NT2/D1 (cell line): ENCODE measurements at places on chromosomes 12 and 14.

DNA sequence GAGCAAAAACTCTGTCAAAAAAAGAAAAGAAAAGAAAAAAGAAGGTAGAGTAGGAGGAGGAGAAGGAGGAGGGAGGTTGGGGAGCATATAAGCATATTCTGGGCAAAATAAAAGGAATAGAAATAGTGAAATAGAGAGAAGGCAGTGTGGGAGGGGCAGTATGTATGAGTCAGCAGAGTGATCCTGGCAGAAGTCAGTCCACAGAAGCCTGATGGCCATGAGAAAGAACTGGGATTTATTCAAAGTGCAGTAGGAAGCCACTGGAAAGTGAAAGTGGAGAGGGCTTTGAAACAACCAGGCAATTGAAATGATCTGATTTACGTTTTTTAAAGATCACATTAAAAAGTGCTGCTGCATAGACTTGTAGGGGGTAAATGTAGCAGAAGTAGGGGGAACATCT is 368.6 kb upstream of the USP15 start:
- no peak for DNase-seq

- DNase-seq = no peak
Measured at GRCh38 chr14:69088586-69088985, 64.3 kb downstream of the DCAF5 start.

DNA sequence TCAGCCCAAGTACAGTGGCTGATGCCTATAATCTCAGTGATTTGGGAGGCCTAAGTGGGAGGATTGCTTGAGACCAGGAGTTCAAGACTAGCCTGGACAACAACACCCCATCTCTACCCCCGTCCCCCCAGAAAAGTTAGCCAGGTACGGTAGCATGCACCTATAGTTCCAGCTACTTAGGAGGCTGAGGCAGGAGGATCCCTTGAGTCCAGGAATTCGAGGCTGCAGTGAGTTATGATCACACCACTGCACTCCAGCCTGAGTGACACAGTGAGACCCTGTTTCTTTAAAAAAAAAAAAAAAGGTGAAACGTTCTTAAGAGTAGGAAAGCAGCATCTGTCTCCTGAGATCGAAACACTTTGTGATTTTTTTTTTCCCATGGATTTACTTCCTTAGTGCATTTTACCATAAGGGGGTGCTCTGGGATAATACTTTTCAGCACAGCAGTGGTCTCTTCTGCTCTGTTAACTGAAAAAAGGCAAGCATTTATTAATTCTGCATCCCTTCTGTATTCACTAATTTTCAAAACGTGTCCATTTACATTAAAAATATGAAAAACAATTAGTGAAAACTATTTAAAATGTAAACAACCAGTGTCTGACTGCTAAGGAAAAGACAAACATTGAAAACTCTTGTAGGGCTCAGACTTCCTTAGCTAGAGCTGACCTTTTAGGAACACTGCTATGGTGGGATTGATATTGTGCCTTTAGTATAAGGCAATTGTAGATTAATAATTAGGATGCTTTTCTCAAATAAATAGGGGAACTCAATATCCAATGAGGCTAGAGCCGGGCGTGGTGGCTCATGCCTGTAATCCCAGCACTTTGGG is 31.2 kb upstream of the USP44 start:
- peak; percentile 18 for DNase-seq

- DNase-seq = no peak
Measured at GRCh38 chr12:40300490-40300889, 75.7 kb downstream of the LRRK2 start.

DNA sequence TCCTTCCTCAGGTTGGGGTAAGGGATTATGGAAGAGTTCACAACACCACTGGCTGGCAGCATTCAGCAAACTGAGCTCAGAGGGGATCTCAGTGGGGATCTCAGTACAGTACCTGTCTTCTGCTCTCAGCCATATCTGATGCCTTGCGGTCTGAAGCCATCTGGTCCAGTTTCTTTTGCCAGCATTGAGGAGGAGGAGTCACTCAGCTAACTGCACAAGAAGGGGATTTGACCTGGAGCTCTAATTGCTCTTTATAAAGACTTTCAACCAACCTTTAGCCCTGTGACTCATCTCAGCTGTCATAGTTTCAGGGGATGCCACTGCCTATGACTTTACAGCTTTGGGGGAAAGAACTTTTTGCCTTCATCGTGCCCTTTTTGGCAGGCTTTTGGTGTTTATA is 44.9 kb downstream of the JKAMP start:
- DNase-seq = no peak

- no peak for DNase-seq
Measured at GRCh38 chr12:8648576-8649205, 13.9 kb downstream of the MFAP5 start.

DNA sequence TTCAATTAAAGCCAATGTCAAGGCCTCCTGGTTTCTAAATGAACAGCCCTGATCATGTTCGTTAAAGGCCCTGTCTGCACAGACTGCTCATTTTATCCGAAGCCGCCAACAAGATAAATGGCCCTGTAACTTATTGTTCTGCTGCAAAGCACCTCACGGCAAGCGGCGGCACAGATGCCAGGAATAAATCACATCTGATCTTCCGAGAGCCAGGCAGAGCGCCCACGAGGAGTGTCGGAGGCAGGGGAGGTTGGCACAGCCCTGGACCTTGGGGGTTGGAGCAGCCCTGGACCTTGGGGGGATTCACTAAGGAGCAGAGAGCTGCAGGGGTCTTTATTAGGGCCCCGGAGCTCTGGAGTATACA is 110.5 kb downstream of the SCARB1 start:
- no peak for DNase-seq

DNA sequence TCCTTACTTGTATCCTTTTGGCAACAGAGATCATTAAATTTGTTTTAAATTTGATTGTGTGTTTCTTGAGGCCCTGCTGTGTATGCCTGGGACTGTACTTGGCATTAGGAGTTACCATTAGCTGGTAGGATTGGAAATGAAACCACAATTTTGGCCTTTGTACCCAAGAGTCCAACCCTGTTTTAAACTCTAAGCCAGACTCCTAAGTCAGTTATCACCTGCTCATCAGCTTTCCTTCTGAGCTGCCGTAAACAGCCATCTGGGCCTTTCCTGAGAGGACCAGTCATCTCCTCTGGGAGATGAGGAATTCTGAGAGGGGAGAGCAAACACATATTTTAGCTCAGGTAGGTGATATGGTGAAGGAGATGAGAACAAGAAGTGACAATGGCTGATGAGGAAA is 74.3 kb upstream of the SRSF5 start:
- no peak for DNase-seq

- DNase-seq = no peak
Measured at GRCh38 chr14:90387206-90387760, 9.5 kb upstream of the CALM1 start.

DNA sequence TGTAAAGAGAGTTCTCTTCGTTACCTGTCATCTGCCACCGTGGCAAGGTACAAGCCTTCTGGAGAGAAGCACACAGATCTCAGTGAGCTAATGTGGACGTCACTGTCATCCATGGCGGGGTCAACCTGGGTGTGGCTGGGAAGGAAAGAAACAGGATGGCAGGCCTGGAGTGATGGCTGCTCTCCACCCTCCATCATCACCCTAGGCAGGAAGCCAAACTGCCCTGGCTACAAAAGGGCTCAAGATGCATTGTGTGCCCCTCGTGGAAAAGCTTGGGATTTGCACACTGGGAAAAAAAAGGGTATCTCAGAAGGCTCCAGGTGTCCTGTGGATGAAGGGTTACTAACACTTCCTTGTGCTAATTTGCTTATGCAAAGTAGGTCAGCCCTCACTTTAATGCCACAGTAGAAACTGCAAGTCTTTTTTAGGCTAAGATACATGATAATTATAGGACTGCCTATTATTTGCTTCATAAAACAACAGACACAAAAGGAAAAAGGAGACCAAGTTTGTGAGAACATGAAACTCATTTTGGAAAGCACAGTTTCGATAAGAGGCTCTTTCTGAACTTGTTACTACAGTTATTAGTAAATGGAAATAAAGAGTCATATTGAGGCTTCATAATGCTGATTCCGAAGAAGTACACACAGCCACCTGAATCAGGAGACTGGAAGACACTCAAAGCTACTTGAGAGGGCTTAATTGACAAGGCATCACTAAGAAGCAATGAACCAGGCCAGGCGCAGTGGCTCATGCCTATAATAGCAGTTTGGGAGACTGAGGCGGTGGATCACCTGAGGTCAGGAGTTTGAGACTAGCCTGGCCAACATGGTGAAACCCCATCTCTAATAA is 18.9 kb downstream of the RFC5 start:
- no peak for DNase-seq

GRCh38 chr14:105397350-105397931 is 897 bp upstream of the TEX22 start:
- no peak for DNase-seq

GRCh38 chr14:91521061-91521640 is 11.0 kb upstream of the PPP4R3A start:
- DNase-seq = no peak

GRCh38 chr12:132632521-132633228 is 14.1 kb downstream of the P2RX2 start:
- no peak for DNase-seq

DNA sequence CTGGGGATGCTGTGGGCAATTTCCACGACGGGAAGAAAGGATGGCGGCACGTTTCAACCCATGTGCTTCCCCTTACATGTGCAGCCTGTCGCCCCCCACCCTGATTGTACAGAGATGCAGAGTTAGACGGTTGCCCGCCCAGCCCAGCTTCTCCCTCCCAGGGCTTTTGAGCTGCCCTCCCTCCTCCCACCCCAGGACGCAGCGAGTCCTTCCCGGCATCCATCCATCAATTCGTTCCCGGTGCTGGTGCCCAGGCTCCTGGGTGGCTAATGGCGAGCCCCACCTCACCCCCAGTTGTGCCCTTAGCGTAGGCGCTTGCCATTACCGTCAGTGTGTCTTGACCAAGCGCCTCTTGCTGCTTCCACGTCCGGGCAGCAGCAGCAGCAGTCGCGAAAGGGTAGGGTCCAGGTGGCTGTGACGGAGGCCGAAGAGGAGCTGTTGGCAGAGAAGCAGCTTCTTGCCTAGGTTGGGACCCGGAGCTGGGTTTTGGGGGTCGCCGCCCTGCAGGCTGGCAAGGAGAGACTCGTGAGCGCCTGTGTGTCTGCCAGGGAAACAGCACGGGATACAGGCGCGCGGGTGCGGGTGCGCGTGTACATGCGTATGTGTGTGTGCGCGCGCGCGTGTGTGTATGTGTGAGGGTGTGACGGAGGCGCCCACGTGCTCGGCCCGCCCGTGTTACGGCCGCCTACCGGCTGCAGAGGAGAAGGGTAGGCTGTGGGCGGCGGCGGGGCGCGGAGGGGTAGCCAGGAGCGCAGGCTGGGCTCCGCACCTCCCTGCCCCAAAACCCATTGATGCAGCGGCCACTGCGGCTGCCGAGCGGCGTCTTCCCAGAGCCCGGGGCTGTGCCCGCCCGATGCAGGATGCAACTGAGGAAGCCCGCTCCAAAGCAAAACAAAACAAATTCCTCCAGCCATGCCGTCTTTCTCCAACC is at the start of gene SLC6A15:
SLC6A15 (minus strand) TSS at position 602 of the 931 bp plus-strand sequence. CDS start 20,679 bp downstream, outside the sequence.
- peak; percentile 68 for DNase-seq

DNA sequence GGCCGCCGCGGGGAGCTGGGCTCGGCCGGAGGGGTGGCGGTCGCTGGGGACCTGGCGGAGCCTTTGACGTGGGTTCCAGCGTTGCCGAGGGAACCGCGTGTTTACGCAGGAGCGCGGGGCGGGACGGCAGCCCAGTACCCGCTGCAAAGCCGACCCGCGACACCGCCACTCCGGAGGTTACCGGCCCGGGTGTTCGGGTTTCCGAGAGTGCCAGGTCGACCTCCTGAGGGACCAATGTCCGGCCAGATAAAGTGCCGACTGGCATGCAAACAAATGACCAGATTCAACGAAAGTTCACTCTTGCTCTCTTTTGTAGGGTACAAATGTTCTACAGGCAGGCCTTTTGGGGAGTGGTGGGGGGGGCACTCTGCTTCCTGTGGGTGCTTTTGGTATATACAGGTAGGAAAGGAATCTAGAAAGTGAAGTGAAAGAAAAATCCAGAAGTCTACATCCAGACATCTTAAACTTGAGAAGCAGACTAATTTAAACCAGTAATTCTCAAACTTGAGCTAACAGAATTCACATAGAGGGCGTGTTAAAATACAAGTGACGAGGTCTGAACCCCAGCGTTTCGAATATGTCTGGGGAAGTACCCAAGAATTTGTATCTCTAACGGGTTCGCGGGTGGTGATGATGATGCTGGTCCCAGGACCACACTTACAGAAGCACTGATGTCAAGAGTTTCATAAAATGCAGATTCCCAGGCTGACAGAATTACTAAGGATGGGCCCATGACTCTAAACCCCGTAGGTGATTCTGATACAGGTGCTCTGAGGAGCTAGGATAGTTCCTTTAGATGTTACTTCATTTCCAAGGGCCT is at the start of gene GPR135:
GPR135 (minus strand) TSS at position 65 of the 820 bp plus-strand sequence. CDS start 154 bp downstream, outside the sequence.
- no peak for DNase-seq

DNA sequence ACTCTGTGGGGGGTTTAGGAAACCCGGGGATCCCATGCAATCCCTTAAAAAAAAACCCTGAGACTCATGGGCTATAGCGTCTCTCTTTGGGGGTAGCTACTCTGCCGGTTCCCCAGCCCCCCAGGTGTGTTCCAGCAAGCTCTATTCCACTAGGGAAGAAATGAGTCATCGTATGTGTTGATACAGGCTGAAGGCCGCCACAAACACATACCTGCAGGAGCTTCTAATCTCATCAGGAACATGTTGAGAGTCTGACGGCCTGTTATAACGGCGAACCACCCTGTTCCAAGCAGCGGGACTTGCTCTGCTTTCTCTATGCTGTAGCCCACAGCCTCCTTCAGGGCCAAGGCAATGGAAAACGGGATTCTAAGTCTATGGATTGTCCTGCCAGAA is 977 bp upstream of the KRT5 start:
- DNase-seq = no peak

GRCh38 chr12:53096089-53096741 is 1.3 kb upstream of the IGFBP6 start:
- DNase-seq = no peak

DNA sequence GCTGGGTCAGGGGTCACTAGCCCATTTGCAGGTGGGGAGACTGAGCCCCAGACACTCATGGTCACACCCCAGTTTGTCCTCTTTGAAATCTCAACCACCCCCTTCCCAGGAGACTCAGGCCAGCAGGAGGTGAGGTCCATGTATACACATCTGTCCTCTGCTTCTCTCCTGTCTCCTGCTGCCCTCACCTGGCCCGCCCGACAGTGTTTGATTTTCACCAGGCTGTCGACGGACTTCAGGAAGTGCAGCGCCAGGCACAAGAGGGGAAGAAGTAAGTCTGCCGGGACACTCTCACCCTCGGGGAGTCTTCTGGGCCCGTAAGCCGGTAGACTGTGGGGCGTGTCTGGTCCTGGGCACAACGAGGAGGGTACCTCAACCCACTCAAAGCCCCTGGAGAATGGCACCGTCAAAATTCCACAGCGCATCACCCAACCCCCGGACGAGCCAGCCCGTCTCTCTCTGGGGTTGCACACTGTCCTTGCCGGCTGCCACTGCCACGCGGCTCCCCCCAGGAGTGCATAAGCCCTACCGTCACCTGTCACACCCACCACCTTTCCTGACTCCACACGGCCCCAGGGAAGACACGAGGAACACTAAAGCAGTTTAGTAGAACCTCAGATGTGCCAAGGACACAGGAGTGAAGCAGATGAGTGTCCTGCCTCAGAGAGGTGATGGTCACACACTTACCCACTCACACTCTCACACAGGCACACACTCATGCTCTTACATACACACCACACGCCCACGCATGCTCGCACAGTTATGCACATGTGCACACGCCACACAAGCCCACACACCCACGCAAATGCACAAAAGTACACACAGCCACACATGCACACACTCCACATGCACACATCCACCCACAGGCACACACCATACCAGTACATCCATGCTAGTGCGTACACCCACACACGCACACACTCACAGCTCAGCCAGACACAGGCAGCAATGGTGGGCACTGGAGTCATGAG is 13.1 kb upstream of the SIVA1 start:
- DNase-seq = no peak
